ENCODE measurements at places on chromosomes 16 and 17.
A peak's percentile ranks its signal among the peaks of the same experiment; 100 is the strongest.

- DNase-seq, result no peak
Measured at GRCh38 chr17:55254375-55254774, 10.4 kb upstream of the HLF start.

DNA sequence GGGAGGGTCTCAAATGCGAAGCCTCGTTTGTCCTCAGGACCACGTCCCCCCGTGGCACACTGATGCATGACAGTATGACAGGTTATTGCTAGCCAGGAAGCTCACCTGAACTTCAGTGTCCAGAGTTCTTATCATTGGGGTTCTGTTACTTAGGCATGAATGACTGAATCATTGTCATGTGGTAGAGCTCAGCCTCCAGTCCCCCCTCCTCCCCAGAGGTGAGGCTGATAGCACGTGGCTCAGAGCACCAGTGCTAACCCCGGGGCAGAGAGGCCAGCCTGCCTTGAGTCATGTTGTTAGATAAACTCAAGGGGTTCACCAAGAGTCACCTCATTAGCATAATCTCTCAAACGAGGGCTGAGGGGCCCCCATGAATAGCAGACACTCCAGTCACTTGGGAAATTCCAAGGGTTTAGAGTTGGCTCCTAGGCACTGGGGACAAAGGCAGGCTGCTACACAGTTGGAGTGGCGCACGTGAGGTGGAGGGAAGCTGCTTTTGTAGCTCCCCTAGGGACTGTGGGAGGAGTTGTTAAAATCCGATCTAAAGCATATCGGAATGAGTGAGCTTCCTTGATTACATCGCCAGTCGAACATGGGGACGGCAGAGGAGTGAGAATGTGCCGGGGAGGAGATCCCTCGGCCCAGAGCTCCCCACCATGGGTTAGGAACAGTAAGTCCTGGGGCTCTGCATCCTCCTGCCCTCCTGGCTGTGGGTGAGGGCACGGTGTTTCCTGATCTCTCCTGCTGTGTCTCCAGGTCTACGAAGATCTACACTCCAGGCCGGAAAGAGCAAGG is 18.2 kb downstream of the DHX38 start:
- no peak for DNase-seq

DNA sequence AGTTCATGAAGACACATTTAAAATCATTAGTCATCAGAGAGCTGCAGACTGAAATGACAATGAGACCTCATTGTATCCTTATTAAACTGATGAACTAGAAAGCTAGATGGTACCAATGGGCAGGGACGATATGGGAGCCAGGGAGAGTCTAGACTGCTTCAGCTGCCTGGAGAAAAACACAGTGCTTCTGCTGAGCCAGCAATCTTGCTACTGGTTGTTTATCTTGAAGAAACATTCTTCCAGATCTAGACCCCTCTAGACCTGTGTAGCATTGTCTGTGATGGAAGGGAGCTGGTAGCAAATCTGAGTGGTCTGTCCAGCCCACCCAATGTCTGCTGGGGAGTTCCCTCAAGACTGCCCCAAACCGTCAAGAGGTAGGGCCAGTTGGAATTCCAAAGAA is 2.0 kb upstream of the DRC7 start:
- DNase-seq, result no peak

DNA sequence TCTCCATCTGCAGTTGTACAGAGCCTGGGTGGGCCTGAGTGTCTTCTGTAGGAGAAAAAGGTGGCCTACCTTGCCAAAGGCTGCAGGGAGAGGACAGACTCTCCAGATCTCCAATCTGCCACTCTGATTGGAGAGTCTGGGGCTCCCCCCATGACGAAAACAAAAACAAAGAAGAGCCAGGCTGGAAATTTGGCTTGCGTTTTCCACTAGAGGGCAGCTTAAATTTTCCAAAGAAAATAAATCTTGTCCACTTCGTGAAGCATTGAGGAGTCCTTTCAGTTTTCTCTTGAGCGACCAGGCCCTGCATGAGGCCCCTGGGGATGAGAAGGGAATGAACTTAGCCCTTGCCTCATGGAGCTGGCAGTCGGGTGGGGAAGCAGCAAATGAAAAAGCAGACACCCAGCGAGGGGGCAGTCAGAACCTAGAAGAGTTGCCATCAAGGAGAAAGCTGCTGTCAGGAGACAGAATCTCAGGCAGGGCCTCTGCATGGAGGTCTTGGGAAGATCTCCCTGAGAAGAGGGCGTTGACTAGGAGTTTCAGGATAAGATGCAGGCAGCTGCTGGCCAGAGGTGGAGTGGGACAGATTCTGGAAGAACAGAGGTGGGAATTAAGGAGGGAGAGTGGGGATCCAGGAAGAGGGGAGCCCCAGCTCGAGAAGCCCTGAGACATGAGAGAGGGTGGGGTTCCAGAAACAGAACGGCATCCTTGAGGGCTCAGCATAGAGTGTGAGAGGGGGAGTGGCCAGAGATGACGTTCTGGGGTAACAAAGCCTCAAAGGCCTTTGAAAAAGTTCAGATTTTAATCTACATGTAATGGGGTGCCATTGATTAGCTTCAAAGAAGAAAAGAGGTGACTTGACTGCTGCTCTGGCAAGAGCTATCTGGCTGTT is 8.4 kb upstream of the SHCBP1 start:
- peak; percentile 27 for DNase-seq

- DNase-seq, result no peak
Measured at GRCh38 chr17:6090253-6090652, 20.1 kb downstream of the WSCD1 start.

DNA sequence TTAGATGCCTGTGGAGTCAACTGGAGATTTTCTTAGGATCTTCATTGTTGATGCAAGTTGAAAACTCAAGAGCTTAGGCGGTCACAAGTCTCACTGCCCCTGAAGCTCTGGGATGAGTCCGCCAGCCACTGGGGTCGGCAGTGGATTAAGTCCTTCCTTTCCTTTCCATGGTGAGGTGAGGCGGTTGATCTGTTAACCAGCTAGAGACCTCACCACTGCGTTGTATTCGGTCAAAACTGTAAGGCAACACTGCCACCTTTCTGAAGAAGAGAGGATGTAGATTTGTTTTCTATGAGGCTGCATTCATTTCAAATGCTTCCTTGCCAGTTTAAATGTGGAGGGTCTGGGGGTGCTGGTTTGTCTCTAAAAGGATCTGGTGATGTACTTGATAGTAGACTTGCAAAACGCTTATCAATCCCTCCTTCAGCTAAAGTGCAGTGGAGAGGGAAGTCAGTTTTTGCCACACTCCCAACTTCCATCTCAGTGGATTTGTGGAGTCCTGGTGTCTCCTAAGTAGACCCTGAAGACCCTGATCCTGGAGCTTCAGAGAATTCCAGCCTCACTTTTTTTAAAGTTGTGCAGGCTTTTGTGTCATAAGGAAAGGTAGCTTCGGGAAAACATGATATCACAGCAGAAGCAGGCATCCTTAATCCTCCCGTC is 1.7 kb downstream of the MYOCD start:
- DNase-seq, result peak; percentile 17

DNA sequence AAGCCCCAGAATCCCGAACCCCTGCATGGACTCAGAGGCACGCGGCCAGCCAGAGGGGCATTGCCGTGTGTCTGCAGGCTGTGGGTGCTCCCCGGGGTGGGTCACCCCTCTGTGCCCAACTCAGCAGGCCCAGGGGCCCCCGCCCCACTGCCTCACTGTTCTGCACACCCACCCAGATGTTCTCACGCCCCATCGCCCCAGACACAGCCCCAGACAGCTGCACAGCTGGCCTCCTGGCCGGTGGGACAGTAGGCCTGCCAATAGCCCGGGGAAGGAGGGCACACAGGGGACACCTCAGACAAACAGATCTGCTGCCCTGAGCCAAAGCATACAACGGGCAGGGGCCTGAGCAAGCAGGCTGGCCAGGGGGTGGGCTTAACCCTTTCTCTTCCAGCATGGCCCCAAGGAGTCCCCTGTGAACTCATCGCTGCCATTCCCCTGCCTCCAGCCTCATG is 27.6 kb upstream of the NXPH3 start:
- DNase-seq, result no peak

DNA sequence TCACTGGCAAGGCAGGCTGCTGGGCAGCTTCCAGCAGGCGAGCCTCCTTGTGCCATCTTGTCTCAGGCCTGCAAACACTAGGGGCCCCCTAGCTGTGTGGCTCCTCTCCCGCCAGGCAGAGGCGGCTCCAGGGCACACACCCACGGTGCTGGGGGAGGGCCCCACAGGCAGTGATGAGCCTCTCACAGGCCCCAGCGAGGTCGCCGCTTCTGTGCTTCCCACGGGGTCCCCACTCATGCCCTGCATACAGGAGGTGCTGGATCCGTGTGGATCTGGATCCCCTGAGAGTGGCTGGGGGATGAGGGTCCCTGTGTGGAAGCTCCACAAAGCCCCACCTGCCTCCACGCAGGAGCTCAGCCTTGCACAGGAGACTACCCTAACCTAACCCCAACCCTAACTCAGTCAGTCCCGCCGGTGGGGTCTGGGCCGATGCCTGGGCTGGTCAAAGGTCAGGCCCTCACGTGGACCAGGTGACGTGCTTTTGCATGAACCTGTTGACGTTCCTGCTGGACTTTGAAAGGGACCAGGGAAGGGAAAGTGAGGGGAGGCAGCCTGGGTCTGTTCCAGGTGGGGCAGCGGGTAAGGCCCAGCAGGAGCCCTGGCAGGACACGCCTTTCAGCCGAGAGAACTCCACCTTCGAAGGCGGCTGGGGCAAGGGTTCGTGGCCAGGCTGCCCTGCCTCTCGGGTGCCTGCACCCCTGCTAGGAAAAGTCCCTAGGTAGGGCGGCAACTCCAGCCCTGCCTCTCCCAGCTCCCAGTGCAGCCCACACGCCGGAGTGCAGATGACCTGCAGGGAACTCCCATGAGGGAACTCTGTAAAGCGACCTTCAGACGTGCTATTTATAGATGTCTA is 5.2 kb downstream of the SECTM1 start:
- DNase-seq, result no peak

DNA sequence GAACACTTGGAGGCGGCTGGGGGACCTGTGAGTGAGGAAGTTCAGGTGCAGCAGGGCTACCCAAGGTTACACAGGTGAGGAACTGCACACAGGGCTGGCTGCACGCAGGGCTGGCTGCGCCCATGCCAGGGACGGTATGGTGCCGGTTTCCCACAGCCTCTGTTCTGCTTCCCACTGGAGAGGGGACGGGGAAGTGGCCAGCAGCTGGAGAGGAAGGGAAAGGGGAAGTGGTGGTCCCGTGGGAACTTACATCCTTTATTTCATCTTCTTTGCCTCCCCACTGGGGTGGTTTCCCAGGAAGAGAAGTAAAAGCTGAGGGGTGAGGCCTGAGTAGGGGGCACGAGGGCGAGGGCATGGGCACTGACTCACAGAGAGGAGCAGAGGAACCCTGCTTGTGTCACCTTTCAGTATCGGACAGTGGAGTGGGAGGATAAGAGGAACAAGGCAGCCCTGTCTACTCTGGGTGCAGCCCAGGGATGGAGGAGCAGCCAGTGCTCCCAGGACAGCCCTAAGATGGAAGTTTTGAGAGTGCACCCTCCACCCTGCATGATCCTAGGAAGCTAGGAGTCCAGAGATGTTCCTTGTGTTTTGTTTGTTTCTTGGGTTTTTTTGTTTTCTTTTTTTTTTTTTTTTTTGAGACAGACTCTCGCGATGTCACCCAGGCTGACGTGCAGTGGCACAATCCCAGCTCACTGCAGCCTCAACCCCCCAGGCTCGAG is 25.5 kb upstream of the CDH1 start:
- DNase-seq, result no peak

GRCh38 chr16:17411263-17411662 is 59.5 kb downstream of the XYLT1 start:
- no peak for DNase-seq

GRCh38 chr16:87853411-87854052 is 15.8 kb downstream of the SLC7A5 start:
- peak; percentile 83 for DNase-seq

- DNase-seq, result no peak
Measured at GRCh38 chr17:59067756-59068155, 38.9 kb downstream of the TRIM37 start.

DNA sequence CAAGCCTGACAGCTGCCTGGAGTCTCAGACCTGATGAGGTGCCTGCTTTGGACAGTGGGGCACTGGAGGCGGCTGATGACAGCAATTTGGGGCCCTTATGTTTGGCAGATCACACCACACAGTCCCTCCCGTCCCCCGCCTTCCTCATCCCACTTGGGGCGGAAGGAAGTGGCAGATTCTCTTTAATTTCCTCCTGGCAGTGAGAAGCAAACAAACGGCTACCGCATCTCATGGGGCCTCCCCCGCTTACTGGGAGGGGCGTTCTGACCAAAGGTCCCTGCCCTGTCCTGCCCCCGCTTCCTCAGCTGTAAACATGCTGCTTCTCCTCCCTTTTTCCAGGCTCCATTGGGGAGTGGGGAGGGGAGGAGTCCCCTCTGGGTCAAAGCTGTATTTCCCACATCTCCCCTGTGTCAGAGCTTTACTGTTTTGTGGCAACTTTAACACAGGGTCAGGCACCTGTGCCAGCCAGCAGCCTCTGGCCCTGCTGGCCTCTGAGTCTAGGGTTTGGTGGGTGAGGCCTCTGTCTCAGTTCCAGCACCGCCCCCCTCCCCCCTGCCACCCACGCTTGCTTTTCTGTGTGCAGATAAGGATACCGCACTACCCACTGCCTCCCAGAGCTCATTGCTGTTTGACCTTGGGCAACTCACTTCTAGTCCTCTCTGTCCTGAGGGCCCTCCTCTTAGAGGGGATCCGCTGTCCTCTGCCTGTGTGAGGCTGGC is 5.4 kb upstream of the NFATC3 start:
- no peak for DNase-seq

- DNase-seq, result no peak
Measured at GRCh38 chr17:80786470-80786869, 205.2 kb upstream of the CHMP6 start.

- DNase-seq, result no peak
Measured at GRCh38 chr17:67601897-67602296, 115.8 kb upstream of the NOL11 start.

- DNase-seq, result no peak
Measured at GRCh38 chr17:48153691-48154358, 46.3 kb downstream of the SNX11 start.

DNA sequence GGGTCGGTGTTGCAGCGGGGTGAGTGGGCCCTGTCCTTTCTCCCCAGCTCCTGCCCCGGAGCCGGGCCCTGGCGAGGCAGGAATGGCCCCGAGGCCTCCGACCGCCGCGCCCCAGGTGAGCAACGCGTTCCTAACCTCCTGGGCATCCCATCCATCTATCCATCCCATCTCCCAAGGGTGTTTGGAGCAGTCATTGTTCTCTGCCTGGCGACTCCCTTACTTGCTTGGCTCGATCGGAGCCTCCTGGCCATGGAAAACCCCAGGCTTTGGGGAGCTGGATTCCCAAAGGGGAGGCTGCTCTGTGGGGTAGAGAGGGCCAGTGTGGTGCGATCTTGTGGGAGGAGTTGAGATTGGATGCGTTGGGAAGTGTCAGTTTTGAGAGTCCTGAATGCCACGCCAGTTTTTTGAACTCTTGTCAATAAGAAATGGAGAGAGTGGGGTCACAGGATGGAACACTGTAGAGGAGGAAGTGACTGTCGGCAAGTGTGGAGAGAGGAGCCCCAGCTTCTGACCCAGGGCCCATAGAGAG is 684 bp downstream of the ZFP90 start:
- DNase-seq, result no peak

- DNase-seq, result no peak
Measured at GRCh38 chr16:54115558-54115957, 171.0 kb downstream of the IRX3 start.

- DNase-seq, result no peak
Measured at GRCh38 chr17:75094871-75095399, 7.2 kb downstream of the SLC16A5 start.

- DNase-seq, result no peak
Measured at GRCh38 chr17:7729816-7730215, 12.3 kb downstream of the DNAH2 start.
